ENCODE measurements at places on chromosomes 6 and 20.

DNA sequence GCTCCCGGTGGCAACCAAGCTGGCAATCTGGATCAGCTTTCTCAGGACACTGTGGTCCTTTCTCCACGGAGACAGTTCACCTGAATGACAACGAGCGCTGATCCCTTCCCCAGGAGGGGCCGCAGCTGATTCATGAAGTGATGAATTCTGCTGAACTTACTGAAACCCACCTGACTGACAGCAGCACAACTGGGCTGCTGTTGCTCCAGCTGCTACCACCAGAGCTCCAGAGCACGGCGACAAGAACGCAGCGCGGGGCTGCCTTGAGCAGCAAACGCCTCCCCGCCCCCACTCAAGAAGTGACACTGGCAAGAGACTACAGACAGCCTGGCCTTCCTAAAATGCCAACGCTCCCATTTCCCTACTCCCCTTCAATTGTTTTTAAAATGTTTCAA is 10.0 kb downstream of the PXDC1 start:
- DNase-seq = no peak

DNA sequence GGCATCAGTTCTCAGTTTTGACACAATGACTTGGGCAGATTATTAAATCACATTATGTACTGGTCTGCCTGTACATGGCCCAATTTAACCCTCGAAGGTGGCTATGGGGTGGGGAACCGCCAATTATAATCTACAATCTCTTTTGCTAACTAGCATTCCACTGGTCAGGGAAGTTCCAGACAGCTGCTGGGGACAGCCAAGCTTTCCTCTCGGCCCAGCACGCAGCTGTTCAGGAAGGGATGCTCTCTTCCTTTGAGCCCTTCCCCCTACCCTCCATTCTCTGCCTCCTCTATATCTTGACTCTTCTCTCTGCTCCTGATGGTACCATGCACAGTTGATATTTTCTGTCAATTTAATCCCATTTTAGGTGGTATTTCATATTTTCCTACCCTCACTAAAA is 233.5 kb upstream of the AGPAT4 start:
- DNase-seq = no peak

- DNase-seq = no peak
Measured at GRCh38 chr6:140563728-140564127, 1189.3 kb upstream of the CITED2 start.

GRCh38 chr20:37365760-37366638 is 20.1 kb downstream of the SRC start:
- DNase-seq = no peak

DNA sequence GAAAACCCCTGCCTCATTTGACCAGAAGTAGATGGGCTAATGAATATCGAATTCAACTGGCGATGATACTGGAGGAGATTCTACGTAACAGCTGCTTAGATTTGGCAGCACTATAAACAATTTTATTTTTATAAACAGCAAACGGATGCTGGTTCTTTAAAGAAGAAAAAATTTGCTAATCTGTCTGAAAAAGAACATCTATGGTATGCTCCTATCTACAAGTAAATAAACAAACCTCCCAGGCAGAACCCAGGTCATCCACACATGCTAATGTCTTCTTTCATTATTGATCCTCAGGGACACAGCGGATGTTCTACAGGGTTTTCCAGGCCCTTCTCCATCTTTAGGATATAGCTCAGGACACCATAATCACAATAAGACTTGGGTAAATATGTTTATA is 291.3 kb downstream of the ALDH8A1 start:
- no peak for DNase-seq

DNA sequence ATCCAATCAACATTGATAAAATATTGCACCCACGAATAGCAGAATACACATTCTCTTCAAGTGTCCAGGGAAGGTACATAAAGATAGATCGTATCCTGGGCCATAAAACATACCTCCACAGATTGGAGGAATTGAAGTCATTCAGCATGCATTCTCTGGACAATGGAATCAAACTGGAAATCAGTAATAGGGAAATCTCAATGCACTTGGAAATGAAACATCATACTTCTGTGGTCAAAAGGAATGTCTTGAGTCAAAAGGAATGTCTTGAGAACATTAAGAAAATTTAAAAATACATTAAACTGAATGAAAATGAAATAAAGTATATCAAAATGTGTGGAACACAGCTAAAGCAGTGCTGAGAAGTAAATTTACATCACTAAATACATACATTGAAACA is 138.8 kb downstream of the TFAP2A start:
- no peak for DNase-seq

- no peak for DNase-seq
Measured at GRCh38 chr6:157928428-157928827, 53.2 kb upstream of the SYNJ2 start.

- DNase-seq = no peak
Measured at GRCh38 chr20:50427719-50428083, 82.5 kb upstream of the PTPN1 start.

GRCh38 chr6:30565772-30566171 is 5.5 kb upstream of the ABCF1 start:
- no peak for DNase-seq
